Foreskin keratinocyte (primary cell): ENCODE measurements at places on chromosomes 13 and 19.

DNA sequence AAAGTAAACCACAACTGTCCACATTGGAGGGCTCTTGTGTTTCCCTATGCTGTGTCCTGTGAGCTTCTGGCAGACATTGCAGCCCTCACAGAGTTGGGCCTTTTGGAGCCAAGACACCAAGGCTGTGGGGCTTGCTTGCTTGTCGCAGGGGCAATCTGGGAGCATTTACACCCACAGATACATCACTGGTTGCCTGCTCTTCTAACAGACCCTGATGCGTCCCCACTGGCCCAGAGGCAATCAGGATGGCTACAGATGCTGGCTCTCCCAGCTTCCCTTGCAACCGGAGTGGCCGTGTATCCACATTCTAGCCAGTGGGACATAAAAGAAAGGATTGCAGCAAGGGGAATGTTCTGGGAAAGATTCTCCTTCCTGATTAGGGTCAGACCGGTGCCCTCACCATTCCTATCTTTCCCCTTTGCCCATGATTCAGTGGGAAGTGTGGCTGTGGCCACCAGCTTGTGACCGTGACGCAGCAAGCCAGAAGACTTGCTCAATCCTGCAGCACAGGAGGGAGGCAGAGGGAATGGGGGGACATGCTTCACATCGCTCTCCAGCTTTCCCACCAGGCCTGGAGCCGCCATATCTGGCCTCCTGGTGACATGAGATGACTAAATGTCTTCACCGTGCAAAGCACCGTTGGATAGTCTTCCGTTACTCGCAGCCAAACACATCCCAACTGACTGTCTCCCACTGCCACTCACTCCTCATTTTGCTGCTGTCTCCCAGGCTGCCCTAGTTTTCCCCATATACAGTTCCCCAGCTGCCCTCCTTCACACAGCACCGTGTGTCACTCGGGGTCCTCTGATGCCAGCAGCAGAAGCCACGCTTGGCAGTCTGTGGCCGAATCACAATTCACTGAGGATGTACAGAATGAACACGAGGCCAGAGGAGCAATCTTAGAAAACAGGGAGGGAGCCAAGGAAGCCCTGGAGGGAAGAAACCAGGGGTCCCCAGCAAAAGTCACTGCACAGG, 151.0 kb downstream of the DPF1 start:
- no peak for DNase-seq

- DNase-seq, result no peak
These were observed 799.0 kb downstream of the DACH1 start for GRCh38 chr13:71068041-71068440.

DNA sequence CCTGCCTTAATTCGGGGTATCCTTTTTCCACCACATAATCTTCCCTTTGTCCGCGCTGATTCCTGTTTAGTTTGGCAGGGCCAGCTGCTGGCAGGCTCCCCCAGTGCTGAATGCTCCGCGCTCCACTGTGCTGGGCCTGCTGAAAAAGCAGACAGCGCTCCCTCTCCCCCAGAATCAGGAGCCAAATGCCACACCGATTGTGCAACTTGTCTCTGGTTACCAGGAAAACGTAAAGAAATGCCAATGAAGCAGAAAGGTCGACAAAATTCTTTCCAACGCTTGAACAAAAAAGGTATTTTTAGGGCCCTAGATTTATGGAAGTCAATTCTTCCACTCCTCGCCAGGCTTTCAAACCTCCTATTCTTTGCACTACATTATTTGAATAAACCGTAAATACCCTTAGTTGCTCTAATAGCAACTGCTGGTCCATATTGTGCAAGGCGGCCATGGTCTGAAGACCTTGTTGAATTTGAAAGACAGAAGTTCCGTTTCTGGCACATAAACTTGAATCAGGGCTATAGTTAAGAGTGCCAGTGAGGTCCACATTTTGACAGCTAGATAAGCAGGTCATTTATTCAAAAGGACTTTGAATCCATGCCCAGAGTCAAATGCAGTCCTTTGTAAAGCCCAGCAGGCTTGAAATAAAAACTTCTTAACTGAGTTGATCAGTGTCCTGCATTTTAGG, 206.7 kb upstream of the RFC3 start:
- DNase-seq, result no peak

GRCh38 chr19:35272122-35272719, 3.5 kb downstream of the USF2 start:
- no peak for DNase-seq

DNA sequence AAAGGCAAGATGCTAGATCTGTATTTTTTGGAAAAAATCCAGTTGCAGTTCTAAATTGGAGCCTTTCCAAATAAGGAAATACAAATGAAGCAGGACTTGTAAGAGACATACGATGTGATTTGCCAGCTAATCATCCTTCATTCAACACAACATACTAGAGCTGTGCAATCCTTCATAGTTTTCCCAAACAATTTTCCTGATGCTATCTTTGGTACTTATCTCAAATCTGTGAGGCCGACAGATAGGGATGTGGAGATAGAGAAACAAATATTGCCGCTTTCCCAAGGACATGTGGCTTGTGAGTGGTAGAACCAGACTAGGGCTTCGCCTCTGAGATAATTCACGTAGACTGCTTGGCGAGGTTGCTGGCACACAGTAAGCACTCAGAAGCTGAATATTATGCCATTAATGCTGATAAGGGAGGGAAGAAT, 176.6 kb downstream of the LMO7 start:
- DNase-seq, result no peak

- DNase-seq, result no peak
These were observed at the start of gene ETV2 for GRCh38 chr19:35641515-35642151. TSS of gene ETV2 (plus strand) at chr19:35641745. CDS start at chr19:35642461, 716 bp downstream.

DNA sequence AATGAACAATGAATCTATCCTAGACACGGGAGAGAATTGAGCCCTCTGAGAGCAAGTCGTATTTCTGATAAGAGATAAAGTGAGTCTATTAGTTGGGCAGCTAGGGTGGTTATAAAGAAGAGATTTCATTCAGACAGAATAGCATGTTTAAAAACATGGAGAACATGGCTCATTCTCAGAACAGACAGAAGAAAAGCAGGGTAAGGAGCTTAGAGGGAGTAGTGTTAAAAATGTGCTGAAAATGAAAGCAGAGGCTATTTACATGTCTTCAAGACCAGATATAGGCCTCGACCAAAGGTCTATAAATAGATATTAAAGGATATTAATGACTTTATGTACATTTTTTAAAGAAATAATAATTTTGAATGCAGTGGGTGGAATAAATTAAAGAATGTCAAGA, 149.5 kb downstream of the SLITRK1 start:
- no peak for DNase-seq

- DNase-seq, result peak; percentile 13
These were observed 109.3 kb upstream of the MLNR start for GRCh38 chr13:49110913-49111170.

DNA sequence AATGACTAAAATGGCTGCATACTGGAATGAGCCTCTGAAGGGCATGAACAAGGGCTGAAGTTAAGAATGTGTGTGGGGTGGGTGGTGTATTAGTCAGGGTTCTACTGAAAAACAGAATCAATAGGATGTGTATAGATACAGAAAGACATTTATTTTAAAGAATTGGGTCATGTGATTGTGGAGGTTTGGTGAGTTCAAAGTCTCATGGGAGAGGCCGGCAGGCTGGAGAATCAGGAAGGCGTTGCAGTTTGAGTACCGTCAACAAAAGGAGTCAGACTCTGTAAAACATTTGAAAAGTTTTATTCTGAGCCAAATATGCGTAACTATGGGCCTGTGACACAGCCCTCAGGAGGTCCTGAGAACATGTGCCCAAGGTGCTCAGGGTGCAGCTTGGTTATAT, 24.5 kb upstream of the CYSLTR2 start:
- no peak for DNase-seq

- DNase-seq, result no peak
These were observed 16.0 kb downstream of the GNA15 start for GRCh38 chr19:3151563-3152418.

DNA sequence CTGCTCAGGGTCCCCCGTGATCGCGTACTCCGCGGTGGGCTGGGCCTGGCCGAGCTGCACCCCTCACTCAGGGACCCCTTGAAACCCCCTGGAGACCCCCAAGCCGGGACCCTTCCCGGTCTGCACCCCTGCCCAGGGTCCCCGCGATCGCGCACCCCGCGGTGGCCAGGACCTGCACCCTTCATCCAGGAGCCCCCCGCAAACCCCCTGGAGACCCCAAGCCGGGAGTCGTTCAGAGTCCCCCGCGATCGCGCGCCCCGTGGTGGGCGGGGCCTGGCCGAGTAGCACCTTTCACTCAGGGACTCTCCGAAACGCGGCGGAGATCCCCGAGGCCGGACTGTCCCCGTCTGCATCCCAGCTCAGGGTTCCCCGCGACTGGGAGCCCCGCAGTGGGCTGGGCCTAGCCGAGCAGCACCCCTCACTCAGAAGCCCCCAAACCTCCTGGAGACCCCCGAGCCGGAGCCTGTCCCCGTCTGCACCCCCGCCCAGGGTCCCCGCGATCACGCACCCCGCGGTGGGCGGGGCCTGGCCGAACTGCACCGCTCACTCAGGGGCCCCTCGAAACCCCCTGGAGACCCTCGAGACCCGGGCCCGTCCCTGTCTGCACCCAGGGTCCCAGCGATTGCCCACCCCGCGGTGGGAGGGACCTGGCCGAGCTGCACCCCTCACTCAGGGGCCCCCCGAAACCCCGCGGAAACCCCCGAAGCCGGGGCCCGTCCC, 748 bp downstream of the LMNB2 start:
- no peak for DNase-seq

GRCh38 chr13:24693862-24694471, 13.8 kb downstream of the ATP12A start:
- DNase-seq, result peak; percentile 54

DNA sequence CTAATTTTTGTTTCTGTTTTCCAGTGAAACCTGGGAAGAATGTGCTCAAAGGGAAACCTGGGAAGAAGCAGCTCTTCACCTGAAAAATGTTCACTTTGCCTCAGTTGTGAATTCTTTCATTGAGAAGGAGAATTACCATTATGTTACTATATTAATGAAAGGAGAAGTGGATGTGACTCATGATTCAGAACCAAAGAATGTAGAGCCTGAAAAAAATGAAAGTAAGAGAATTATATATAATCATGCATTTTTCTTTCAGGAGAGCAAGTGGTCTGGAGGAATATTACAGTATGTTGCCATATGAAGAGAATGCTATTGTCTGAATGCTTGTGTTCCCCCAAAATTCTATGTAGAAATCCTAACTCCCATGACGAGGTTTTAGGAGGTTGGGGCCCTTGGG, 3.4 kb downstream of the NUDT15 start:
- DNase-seq, result peak; percentile 28

- DNase-seq, result no peak
These were observed 22.5 kb downstream of the NBEA start for GRCh38 chr13:34964558-34964957.

DNA sequence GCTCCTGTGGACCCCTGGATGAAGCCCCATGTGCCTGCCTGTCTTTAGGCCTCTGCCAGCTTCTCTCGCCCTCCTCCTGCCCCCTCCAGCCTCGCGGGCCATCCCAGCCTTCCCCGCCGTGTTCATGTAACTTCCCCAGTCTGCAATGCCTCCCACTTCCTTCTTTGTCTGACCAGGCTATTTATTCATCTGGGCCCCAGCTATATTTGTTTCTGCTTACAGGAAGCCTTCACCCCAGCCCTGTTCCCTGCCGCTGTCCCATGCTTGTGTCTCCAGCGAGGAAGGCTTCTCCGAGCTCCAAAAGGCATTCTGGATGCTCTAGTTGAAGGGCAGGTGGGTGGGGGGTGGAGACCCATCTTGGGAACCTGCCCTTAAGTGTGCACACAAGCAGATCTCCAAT, 7.9 kb upstream of the C3 start:
- no peak for DNase-seq

DNA sequence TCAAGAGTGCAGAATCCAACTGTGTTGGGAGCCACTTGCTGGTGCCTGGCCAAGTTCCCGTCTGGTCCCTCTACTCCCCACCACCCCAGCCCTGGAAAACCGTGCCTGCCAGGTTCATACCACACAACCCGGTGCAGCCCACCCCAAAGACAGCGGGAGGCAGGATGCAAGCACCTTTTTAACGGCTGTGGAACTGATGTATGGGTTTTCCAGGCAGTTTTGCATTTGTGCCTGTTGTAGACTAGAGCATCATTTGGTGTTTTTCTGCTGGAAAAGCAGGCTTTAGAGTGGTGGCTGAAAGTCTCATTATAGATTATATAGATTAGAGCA, 13.5 kb downstream of the TFDP1 start:
- DNase-seq, result no peak

DNA sequence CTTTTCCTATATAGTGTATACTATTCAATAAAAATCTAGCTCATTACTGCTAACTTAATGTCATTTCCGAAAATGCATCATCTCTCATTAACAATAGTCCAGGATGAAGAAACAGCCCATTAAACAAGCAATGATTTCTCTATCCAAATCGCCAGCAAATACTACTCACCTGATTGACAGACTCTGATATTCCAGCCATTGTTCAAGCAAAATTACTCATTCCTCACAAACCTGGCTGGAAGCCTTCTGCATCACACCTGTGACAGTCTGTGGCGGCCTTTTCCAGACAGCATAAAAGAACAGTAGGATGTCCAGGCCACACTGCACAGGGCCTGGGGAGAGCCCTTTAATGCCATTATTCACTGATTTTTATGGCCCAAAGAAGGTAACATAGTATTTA, 115.9 kb downstream of the ABCC4 start:
- no peak for DNase-seq

DNA sequence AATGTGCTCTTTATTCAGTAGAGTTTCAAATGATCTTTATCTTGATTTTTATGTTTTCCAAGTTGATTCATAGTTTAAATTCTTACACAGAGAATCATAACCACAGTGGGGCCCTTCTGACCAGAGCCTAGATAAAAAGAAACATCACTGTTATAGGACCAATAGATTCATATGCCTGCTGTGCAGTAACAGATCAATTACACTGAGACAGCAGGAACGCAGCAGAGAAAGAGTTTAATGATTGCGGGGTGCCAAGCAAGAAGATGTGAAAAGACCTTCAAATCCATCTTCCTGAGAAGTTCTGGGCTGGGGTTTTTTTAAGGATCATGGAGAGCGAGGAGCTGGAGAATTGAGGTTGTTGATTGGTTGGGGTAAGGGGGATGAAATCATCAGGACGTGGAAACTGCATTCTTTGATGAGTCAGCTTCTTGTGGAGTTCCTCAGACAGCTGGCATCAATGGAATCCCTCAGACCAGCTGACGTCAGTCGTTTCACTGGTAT, 346.6 kb downstream of the TBC1D4 start:
- peak; percentile 94 for DNase-seq
